Tongue (tissue), 3 donors: ENCODE measurements at places on chromosomes 2 and 18. TPM values are rescaled to one million over a fixed set of nuclear protein-coding genes. Genes with fewer than 3 reads are reported as not detected.

Gene MDH1B
- 0.21 TPM for total RNA-seq

DNA sequence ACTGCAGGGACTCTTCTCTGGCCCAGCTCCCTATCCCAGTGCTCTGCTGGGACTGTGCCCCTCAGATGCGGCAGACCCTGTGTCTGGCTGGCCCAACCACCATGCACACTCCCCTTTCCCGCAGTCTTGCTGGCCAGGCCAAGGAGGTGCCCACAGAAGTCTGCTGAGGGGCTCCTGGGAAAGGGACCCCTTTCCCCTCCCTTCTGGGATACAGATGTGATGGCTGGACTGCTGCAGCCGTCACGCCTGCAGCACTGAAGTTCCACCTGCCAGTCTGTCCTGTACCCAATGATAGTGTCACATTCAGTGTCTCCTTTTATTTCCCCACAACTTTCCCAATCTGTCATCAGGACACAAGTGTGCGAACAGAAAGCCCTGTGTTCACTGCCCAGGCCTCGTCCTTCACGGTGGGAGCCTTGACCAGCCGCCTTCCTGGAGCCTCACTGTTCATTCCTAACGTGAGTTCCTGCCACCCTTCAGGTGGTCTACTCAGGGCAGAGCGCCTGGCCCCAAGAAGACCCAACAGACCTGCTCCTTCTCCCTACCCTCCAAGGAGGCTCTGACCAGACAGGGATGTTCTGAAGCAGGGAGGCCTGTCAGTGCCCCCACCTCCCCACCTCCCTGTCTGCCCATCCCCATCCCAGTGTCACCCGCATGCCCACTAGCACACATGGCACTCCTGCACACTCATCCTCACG lies 47.1 kb downstream of the ANKMY1 start:
- no peak for DNase-seq

Gene IL37
- not detected for total RNA-seq

Gene UGT1A9
- total RNA-seq, result not detected

Gene ITSN2
- 44.4 TPM for total RNA-seq

- DNase-seq, result peak; percentile 66
Observed at GRCh38 chr2:24452502-24452885, 38.6 kb upstream of the NCOA1 start.

DNA sequence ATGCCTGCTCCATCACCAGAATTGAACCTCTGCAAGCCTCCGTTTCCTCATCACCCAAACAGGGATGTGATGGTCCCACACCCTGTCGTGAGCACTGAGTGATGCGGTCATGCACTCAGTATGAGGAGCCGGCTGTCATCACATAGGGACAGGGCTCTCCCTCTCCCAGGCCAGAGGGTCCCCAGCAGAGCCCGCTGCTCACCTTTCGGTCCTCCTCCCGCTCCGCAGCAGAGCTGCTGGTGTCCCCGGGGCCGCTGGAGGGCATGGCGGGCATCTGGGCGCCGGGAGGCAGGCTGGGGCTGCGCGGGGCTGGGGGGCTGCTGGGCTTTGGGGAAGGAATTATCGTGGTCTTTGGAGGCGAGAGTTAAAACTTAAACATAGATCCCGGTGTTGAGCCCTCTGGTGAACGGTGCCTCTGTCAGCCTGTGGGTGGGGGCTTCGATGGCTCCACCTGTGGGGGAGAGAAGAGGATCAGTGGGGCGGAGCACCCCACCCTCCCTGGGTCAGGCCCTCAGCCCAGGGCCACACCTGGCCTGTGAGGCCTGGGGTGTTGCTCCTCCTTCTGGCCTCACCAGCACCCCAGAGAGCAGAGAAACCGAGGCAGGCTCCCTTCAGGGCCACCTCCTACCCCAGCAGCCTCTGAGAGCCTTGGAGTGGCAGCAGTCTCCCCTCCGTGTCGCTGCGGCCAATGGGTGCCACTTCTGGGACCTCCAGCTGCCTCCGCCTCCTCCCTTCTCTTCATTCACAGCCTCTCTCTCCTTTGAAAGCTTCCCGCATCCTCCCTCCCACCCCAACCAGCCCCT lies 27.8 kb downstream of the DNMT3A start:
- DNase-seq, result no peak

DNA sequence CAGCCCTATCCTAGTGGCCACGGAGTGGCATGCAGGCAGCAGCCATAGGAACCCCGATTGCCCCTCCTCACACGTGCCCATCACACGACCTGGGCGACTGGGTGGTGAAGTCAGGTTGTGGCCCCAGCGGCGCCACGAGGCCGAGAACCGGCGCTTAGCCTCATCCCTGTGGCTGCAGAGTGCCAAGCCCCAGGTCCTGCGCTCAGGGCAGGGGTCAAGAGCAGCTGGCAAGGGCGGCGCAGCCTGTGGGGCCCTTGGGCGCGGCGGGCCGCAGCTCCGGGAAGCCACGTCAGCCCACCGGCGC lies 73.3 kb downstream of the RPIA start:
- DNase-seq, result no peak

Gene DCDC2C
- total RNA-seq, result not detected

DNA sequence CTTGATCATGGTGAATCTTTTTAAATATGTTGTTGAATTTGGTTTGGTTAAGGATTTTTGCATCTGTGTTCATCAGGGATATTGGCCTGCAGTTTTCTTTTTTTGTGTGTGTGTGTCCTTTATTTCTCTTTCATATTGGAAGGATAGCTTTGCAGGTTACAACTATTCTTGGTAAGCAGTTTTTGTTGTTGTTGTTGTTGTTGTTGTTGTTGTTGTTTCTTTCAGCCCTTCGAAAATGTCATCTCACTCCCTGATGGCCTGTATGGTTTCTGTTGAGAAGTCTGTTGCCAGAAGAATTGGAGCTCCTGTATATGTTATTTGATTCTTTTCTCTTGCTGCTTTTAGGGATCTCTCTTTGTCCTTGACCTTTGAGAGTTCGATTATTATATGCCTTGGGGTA lies 74.8 kb downstream of the SEMA4F start:
- DNase-seq, result no peak

DNA sequence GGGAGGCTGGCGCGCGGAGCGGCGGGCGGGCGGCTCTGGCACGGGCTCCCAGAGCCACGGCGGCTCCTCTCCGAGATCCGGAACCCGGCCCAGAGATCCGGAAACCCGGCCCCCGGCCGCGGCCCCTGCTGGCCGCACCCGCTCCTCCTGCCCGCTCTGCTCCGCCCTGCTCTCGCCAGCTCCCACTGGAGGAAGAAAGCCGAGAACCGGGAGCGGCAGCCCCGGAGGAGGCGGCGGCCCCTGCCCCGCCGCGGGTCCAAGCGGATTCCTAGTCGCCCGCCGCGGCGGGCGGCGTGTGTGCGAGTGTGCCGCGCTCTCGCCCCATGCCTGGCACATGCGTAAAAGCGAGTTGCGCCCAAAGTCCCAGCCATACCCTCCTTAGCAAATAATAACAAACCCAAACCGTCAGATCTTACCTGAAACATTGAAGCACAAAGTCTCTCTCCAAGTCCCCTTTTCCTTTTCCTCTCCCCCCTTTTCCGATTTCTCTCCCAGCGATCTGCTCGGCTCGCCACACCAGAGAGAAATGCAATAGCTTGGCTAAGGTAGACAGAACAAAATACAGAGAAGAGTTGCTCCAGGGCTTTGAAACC lies 108.7 kb upstream of the KCTD1 start:
- peak; percentile 83 for DNase-seq

DNA sequence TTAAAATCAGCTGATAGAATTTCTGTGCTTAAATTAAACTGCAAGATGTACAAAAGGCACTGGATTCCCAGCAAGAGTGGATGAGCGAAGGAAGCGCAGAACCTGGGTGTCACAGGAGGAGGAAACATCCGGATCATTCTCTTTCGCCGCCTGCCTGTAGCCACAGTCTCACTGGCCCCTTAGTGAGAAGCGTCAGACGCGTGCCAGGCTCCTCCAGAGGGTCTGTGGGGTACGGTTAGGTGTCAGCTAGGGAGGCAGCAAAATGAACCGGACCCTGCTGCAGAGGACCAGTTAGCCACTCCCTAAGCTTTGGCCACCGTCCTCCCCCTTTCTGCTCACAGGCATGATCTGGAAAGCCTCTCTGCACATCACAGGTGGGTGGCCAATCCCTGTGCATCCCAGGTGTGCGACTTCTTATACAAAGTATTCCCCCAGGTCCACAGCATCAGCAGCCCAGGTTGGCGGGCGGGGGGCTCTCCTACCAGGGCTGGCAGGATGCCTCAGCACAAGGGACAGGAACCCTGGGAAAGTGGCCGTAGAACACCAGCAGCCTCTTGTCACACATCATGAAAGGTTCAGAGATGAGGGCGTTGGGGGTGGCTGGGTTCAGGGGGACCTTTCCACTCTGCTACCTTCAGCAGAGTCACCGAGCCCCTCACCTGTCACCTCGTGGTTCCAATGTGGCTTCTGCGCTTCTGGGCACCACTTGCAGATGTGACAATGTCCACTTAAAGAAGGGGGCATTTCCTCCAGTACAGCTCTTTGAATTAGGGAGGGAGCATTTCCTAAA lies 61.1 kb upstream of the SLC66A3 start:
- DNase-seq, result no peak

- DNase-seq, result no peak
Observed at GRCh38 chr18:78768221-78768620, 211.4 kb upstream of the SALL3 start.

GRCh38 chr2:53572696-53573095 lies 194.9 kb upstream of the CHAC2 start:
- DNase-seq, result no peak

Gene TNFAIP6
- total RNA-seq, result 10.8 TPM

Gene DTYMK
- total RNA-seq, result 20.0 TPM

DNA sequence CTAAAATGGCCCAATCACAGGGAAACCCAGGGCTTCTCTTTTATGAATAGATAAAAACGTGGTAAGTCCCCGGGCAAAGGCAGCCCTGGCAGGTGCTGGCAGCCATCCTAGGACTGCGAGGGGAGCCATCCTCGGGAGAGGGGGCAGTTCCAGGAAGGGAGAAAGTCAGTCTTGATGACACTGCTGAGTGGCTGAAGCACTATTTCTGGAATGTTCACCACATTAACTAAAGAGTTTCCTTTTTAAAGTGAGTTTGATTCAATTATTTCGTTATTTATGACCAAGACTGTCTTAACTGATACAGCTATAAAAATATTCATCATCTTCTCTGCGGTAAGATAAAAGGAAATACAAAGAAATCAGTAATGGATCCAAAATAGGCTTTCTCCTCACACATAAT lies 20.4 kb downstream of the TTR start:
- no peak for DNase-seq

Gene SCN9A
- total RNA-seq, result 11.1 TPM

DNA sequence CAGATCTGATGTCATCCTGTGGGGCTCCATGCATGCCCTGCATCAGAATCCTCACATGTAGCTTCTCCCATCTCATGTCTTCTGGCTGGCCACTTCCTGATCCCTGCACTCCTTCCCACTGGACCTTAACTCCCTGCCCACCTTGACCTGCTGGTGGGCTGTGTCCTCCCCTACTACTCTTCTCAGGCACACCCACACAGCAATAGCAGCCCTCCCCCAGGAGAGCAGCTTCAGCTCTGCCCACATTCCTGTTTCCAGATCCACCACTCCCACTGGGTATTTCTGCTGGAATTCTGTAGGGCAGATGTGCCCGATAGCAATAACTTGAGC lies 137.0 kb upstream of the HS6ST1 start:
- no peak for DNase-seq
